ENCODE measurements at places on chromosomes 3 and 15.

- no peak for DNase-seq
These were observed 171.1 kb downstream of the RORA start for GRCh38 chr15:61057830-61058529.

DNA sequence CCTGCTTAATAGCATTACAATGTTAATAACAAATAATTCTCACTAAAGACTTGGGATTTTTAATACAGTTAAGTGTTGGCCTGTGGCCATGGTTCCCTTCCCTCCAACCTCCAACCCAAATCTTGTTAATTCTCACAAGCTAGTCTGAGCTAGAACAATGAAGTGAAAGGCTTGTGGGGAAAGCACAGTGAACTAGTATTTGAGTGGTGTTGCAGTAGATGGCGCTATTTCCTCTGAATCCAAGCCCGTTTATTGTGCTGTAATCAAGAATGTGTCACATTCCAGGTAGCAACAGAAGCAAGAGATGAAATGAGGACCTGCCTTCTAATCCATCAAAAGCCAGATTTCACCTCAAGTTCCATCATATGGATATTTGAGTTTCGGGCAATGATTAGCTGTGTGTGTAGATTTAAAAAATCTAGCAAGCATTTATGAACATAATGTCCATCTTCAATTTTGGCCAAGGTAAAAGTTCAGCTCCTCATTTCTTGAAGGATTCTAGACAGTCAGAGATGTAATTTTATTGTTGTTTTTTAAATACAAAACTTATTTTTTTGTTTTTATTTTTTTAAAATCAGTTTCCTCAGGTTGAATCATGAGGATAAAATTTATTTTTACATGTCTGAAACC lies 160.7 kb downstream of the SQOR start:
- no peak for DNase-seq

- no peak for DNase-seq
These were observed 22.8 kb upstream of the ELP6 start for GRCh38 chr3:47536221-47536891.

GRCh38 chr15:80194914-80195313 lies 42.1 kb downstream of the FAH start:
- DNase-seq: no peak

GRCh38 chr3:34229876-34230275 lies 431.4 kb downstream of the PDCD6IP start:
- no peak for DNase-seq

DNA sequence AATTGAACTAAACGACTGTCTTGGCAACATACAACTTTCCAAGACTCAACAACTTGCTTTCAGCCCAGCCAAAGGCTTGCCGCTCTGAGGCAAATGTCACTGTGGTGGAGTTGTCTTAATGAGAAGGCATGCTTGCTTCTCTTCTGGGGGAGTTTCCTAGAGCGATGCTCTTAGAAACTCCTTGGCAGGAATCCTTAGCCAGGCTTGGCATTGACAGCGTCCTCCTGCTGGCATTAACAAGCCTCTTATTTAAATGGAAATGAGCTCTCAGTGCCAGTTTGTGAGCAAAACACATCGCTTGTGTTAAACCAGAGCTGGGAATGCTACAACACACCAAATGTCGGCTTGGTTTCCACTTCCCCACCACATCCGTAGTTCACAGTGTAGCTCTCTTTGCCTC lies 265.5 kb upstream of the TPRG1 start:
- DNase-seq: no peak
